ENCODE measurements at places on chromosomes 5 and 9.

GRCh38 chr9:36566813-36567221 is 5.9 kb upstream of the MELK start:
- peak; percentile 87 for DNase-seq

- no peak for DNase-seq
Measured at GRCh38 chr5:158013939-158014338, 155.0 kb upstream of the CLINT1 start.

GRCh38 chr5:65682148-65682547 is 39.8 kb downstream of the SGTB start:
- no peak for DNase-seq

GRCh38 chr5:77607324-77607723 is 31.2 kb downstream of the OTP start:
- no peak for DNase-seq

DNA sequence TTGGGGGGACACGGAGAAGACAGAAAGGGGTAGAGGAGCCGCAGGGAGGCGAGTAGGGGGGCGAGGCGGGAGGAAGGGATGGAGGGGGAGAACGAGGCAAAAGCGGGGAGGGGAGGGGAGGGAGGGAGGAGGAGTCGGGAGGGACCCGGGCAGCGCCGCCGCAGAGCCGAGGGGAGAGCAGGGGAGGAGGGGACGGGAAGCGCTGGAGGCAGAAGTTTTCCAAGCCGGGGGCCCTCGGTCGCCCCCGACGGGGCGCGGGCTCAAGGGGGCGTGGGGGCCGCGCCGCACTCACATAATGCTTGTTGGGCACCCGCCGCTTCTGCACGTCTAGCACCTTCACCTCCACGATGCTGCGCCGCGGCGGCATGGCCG is 353 bp downstream of the SH3PXD2B start:
- DNase-seq: no peak

Data from retinal pigment epithelial cell (primary cell).